ENCODE measurements at places on chromosomes 13 and 19.

DNA sequence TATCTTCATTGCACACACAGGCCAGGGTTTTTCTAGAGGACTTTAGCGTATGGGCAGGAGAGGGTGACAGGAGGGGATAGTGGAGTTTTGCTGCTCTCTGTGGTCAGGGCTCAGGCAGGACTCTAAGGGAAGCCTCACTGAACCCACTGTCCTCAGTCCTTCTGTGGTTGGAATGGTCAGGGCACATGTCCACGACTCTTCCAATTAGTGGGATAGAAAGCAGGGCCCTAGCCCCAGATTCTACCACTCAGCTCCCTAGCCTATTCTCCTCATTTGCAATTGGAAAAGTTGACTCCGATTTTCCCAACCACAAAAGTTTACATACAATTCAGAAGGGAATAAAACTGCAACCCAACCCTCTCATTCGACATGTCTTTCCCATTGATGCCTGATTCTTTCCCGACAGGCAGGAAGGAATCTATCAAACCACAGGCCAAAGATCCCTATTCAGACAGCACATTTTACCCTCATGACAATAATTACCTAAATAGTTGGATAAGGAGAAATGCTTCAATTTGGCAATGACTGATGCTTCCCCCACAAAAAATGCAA, 38.2 kb downstream of the TGDS start:
- DNase-seq: no peak

- DNase-seq: peak; percentile 60
These were observed 12.1 kb downstream of the PIN1 start for GRCh38 chr19:9847087-9847671.

- peak; percentile 64 for DNase-seq
These were observed 12.4 kb downstream of the MAST3 start for GRCh38 chr19:18109733-18110608.

- peak; percentile 10 for DNase-seq
These were observed 218.9 kb upstream of the EDNRB start for GRCh38 chr13:78137404-78138142.

- DNase-seq: no peak
These were observed 2704.4 kb downstream of the PCDH9 start for GRCh38 chr13:64525687-64526086.

DNA sequence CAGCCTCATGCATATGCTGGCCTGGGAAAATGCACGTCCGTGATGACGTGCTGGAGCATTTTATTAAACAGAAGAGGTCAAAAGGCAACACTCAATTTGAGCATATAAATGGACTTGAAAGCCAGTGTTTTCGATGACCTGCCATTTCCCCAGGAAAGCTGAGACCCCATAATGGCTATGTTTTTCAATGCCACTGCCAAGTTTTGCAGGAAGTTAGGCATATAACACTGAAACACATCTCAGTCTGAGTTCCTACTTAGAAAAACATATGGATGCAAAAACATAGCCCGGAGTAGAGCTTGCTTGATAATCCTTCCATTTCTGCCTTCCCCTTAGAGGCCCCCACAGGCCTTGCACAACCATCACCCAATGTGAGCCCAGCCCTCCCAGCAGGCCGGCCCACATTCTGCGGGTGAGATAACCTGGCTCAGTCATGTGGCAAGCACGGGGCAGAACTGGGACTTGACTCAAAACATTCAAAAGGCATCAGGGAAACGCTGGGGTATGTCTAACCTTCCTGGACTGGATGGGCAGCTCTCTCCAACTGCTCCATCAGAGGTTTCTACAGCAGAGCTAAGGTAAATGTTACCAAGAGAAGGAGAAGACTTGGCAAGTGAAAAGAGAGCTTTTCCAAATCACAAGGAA, 24.9 kb downstream of the EPS15L1 start:
- DNase-seq: peak; percentile 51

DNA sequence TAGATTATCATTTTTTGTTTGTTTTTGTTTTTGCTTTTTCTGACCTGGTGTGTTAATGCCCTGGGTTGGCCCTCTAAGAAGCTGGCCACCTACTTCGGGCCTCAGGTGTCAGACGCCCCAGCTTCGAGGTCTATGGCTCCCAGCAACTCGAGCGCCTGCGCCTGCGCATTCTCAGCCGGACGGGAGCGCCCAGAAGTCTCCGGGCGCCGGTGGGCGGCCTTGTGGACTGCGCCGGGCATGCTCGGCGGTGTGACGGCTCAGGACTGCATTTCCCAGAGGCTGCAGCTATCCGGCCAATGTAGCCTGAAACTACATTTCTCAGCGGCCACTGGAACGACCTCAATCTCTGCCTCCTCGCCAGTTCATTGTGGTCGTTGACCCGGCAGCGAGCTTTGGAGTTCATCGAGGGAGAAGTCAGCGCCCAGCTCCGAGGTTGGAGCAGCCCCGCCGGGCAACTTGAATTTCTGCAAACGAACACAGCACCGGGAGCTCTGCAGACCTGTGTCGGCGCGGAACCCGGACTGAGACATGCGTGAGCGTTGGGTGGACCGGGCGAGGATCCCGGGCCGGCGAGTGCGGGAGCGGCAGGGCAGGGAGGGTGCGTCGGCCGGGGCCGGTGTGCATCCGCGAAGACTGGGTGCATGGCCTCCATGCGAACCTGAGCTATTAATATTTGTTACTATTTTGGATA, at the start of gene ZNF30:
TSS of gene ZNF30 (plus strand) at position 219 of the 691 bp plus-strand sequence. CDS start 3,045 bp downstream, outside the sequence.
- DNase-seq: peak; percentile 88

DNA sequence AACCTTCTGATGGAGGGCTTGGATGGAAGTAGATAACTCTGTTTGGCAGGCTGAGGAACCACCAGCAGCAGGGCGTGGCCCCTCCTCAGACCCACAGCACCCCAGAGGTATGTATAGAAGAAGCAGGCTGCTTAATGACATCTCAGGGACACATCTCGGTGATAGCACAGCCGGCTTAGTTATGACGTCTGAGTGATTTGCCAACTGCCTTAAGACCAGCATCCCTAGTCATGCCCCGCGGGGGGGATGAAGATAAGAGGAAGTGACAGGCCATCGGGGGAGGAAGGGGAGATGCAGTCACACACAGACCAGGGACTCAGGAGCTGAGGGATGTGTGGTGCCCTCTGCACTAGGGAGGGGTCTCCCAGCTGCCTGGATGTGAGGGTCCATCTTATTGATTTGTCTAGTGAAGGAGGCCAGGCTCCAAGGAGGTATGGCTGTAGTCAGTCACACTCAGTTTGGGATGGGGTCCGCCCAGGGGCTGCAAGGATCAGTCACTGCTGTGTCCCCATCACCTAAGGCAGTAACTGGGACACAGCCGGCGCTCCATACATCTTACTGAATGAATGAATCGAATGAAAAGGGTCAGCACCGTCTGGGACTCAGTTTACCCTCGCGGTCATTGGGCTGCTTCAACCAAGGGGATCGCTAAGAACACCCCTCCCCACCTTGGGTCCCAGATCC, 19.2 kb upstream of the ERCC1 start:
- no peak for DNase-seq

DNA sequence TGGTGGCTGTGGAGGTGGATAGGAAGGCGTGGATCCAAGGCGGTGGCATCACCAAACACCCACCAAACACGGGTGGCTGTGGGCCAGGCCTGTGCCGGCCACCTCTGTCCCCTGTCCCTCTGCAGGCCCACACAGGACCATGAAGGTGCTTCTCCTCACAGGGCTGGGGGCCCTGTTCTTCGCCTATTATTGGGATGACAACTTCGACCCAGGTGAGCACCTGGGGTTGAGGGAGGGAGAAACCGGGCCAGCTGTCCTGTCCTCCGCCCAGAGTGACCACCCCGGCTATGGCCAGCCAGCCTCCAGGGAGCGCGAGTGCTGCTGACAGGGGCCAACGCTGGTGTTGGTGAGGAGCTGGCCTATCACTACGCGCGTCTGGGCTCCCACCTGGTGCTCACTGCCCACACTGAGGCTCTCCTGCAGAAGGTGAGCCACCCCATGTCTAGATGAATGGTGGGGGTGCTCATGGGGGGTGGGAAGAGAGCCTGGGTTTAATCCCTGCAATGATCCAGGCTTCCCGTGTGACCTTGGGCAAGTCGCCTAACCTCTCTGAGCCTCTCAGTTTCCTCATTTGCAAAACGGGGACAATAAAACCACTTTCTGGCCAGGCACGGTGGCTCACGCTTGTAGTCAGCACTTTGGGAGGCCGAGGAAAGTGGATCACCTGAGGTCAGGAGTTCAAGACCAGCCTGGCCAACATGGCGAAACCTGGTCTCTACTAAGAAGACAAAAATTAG, 4.0 kb downstream of the HSD11B1L start:
- DNase-seq: no peak

- no peak for DNase-seq
These were observed 14.4 kb upstream of the TPM4 start for GRCh38 chr19:16061943-16062342.

DNA sequence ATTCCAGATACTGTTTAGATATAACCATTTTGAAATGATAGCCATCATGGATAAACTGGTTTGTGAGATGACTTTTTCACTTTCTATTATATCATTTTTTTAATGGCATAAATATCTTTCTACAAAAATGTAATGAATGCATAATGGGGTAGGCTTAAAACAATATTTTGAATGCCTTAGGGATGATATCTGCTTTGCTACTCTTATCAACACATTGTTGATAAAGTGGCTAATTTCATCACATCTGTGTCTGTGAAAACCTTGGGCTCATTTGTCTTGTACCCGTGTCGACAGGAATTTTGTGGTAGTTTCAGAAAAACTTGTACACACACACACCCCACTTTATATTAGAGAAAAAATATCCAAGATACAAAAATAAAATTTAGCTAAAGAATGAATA, 44.1 kb downstream of the SLITRK6 start:
- DNase-seq: no peak

GRCh38 chr13:89786531-89786930, 1561.0 kb upstream of the MIR17HG start:
- DNase-seq: no peak

GRCh38 chr13:73623281-73623680, 510.9 kb downstream of the KLF12 start:
- DNase-seq: no peak

GRCh38 chr19:10747271-10747670, 29.4 kb downstream of the DNM2 start:
- DNase-seq: no peak
